ENCODE measurements at places on chromosomes 7 and 10.

- no peak for DNase-seq
These were observed 2.5 kb upstream of the CLDN4 start for GRCh38 chr7:73828107-73828803.

GRCh38 chr7:5343884-5344283 lies 61.1 kb downstream of the SLC29A4 start:
- no peak for DNase-seq

DNA sequence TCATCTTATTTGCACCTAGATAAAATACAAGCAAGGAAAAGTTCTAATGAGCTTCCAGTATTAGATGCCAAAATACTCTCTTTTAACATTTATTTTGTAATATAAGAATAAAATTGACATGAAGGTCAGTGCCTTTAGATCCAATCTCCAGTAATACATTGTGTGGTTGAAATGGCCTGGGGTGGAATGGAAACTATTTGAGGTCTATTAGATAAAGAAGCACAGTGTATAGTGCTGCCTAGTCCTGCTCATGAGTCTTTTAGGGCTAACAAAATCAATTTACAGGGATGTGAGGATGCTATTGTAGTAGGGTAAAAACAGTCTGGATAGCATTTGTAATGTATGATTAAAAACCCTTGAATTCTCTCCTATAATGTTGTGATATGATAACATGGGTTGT lies 84.5 kb upstream of the ETV1 start:
- no peak for DNase-seq

DNA sequence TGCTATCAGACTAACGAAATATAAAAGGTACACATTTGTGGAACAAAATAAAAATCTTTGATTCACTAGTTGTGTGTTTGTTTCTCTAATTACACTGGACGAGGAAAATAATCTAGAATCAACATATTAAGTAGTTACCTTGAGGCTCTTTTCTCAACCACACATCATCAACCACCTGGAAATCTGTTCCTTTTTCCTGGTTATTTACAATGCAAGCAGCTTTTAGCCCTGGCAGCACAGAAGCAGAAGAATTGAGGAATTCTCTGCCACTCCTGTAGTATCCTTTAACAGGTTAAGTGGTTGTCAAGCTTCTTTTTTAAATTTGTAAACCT lies 23.7 kb downstream of the NUP42 start:
- no peak for DNase-seq

- no peak for DNase-seq
These were observed 1.3 kb downstream of the EIF4EBP2 start for GRCh38 chr10:70405037-70405824.

DNA sequence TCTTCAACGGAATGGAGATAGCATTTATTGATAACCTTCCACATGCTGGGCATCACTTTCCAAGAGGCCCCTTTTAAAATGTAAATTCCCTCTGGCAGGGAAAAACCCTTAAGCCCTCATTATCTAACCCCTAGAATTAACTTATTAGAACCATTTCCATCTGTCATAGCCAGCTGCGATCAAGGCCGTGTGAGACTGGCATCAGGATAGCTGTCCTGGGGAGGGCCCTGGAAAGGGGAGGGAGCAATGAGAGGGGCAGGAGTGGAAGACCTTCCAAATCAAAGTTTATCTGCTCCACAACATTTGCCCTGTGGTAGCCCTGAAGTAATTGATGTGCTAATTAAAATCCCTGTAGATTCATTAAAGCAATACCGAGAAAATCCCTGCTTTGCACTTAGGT lies 45.0 kb upstream of the JAZF1 start:
- no peak for DNase-seq

- no peak for DNase-seq
These were observed 42.8 kb downstream of the CTTNBP2 start for GRCh38 chr7:117830422-117830954.

DNA sequence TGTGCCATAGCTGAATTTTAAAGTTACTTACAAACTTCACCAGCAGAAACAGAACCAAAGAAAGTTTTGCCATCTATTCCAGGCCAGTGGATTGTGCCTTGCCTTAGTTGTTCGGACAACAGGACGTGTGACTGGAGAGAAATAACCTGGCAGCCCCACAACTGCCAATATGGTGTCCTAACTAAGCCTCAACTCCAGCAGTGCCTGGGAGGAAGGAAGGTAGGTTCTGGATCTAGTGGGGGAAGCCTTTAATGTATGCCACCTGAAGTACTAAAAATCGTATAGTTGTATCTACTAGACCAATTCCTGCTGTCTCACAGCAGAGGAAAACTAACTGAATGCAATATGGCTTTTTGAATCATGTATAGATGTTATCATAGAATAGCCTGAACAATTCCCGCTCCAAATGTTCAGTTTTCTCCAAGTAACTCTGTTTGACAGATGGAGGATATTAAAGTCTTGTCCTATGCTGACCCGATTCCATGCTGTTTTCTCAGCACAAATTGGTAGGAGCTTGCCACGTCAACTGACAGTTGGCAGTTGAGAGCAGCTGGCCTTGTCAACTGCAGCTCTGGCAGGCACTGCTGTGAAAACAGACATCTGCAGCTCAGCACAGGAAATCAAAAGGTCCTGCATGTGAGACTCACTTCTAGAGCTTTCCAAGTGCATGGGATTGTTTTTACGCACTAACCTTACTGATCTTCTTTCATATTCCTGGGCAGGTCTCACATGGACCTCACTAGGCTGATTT lies 84.5 kb upstream of the WNT16 start:
- no peak for DNase-seq

GRCh38 chr7:68770649-68771048 lies 827.6 kb upstream of the AUTS2 start:
- no peak for DNase-seq

GRCh38 chr10:78069151-78069550 lies 35.5 kb downstream of the RPS24 start:
- DNase-seq: no peak

- DNase-seq: no peak
These were observed 31.5 kb downstream of the STK32C start for GRCh38 chr10:132276179-132276675.

DNA sequence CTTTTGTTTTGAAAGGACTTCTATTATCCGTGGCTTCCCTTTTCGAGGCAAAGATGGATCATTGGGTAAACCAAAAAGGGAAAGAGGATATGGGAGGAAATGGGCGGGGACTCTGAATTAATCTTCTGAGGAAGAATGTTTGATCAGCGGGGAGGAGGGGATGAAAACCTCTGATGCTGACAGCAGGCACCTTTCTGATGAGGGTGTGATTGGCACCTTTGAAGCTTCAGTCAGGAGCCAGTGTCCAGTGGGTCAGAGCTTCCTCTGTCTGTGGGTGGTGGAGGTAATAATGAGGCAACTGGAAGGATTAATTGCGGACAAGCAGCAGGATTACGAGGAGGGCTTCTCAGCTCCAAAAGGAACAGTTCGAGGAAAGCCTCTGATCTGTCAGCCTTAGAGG lies 877.6 kb downstream of the LRMDA start:
- no peak for DNase-seq

- DNase-seq: no peak
These were observed 657.8 kb downstream of the SORCS1 start for GRCh38 chr10:106506526-106507283.

DNA sequence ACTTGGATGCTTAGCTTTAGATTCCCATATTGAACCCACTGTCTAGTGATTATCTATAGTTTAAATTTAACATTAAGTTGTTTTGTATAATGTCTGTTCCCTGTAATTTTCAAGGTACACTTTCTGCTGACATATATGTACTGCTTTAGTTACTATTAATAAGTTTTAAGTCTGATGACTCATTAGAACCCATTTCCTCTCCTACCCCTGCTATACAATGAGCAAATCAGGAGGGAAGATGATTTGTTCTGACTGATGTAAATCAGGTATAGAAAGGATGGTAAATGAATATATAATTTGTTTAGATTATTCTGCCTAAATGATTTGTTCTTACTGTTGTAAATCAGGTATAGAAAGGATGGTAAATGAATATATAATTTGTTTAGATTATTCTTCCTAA lies 691.8 kb downstream of the NXPH1 start:
- DNase-seq: no peak

GRCh38 chr10:119620241-119621077 lies 23.7 kb upstream of the TIAL1 start:
- DNase-seq: no peak

- DNase-seq: no peak
These were observed 82.2 kb downstream of the MDFIC start for GRCh38 chr7:115004121-115004520.

DNA sequence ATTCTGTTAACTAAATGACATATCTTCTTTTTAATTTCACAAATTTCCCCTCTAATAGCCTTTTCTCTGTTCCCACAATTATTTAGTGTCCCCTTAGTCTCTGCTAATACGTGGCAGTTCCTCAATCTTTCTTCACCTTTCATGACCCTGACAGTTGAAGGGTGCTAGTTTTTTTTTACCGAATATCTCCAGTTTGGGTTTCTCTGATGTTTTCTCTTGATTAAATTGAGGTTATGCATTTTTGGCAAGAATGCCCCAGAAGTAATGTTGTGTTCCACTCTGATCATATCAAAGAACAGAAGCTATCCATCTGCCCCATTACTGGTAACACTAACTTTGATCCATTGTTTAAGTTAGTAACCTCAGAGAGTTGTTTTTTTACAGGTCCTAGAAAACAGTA lies 133.6 kb upstream of the ASAH2 start:
- no peak for DNase-seq

GRCh38 chr10:3239066-3239919 lies 66.7 kb upstream of the PITRM1 start:
- DNase-seq: peak; percentile 52

DNA sequence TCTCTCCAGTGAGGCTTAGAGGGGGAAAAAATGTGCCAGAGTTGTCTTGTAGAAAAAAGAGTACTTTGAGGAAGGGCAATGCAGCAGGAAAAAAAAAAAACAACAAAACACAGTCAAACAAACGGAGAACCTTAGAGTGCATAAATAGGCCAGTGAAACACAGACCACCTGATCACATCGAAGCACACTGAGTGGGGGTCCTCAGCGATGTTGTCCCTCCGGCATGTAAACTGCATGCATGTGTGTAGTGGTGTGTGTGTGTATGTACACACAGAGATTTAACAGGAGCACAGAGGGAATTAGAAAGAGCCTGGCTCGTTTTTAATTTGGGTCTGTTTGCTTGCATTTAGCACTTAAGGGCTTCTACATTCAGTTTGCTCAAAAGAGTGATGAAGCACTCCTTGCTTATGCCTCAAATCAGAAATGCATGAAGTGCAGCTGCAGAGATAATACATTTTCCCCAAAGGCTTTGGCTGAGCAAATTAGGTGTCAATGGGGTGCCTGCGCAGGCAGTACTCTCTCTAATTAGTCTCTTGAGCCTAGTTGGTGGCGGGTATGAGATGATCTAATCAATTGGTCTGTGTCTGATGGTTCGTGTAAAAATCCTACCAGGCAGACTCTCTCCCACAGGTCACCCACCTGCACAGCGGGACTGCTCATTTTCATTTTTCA lies 62.7 kb upstream of the FZD1 start:
- DNase-seq: no peak

DNA sequence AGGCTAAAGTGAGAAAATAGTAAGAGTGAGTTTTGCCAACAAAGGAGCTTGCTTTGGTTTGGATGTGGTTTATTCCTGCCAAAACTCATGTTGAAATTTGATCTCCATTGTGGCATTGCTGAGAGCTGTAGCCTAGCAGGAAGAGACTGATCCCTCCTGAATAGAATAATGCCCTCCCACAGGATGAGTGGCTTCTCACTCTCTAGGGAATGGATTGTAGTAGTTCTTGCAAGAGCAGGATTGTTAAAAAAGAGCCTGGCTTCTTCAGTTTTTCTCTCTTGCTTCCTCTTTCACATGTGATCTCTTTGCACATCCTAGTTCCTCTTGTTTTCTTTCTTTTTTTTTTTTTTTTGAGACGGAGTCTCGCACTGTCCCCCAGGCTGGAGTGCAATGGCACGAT lies 34.4 kb downstream of the ASAH2 start:
- no peak for DNase-seq

Data from T-helper 1 cell (primary cell).